ENCODE measurements at places on chromosomes 12 and 14.

GRCh38 chr12:53735-54730 lies 12.5 kb upstream of the IQSEC3 start:
- DNase-seq: no peak

DNA sequence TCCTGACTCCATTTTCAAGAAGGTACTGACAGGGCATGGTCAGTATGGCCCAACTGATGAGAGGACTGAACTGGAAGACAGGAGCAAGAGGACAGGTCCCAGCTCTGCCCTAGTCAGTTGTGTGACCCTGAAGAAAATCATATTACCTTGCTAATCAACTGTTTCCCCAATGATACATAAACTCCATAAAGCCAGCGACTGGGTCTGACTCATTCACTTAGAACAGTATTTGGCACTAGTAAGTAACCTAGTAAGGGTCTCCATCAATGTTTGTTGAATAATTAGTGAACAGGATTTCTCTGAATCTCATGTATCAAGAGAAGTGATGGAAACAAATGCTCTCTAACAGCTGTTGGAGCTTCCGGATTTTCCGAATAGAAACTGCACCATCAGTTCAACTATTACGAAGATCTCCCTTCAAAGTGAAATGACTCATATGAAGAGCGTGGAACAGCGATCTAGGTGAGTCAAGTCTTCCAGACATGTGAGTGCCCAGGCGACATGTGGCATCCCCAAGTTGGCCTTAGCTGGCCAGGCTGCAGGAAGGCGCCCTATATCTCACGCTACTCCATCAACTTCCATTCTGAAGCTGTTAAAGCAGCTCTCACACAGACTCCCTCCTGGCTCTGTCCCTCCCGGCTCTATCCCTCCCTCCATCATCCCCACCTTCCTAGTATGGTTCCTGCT lies 94.5 kb downstream of the TTC7B start:
- DNase-seq: no peak

DNA sequence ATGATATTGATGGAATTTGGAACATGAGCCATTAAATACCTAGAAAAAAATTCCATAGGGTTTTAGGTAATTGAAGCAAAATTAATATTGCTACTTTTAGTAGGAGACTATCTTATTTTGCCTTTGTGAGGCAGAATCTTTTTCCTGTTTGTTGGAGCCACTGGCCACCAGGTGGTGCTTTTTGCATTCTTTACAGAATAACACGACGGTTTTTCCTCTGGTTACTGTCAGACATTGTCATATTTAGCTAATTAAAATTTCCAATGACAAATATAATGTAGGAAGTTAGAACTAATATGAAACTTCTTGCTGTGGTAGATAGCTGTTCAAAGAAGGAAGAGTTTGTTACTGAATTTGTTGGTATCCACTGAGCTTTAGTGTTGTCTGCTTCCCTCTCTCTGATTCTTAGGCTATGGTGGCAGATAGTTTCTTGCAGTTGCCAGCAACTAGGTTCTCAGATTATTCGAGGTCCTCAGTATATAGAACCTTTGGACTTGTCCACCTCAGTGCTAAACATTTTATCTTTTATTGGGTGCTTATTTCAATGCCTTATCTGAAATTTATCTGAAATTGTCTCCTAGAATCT lies 25.7 kb downstream of the RAB21 start:
- peak; percentile 2 for DNase-seq

GRCh38 chr14:105146976-105147635 lies 21.5 kb downstream of the JAG2 start:
- DNase-seq: no peak

- DNase-seq: no peak
Observed at GRCh38 chr12:103832048-103832997, 8.7 kb downstream of the NT5DC3 start.

DNA sequence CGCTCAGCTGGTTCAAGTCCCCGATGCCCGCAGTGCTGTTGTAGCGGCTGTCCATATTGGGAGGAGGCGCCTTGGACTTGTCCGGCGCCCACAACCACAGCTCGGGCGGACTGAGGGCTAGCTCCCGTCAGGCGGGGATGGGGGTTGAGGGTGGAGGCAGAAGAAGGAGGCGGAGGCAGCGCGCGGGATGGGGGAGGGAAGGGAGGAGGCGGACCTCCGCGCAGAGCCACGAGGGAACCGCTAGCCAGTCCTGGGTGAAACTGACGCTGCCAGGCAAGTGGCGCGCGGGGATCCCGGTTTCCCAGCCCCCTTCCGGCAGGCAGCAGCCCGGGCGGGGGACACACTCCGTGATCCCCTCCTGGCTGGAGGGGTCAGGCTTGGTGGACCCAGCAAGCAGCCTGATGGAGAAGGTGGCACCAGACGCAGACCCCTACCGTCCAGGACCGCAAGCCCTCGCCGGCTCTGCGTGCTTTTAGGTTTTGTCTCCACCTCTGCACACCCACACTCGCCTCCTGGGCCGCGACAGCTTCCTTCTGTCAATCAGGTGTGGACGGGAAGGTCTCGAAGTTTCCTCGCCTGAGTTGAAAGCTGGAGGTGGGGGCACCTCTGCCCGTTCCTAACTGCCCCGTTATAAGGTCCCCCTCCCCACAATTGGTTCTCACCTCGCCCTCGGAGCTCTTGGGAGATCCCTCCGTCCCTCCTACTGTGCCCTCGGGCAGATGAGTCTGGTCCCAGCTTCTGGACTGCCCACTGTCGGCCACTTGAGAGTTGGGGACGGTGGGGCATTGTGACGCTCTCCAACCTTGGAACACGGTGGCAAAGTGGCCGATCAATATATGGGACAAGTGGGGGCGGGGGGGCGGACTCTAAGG lies at the start of gene CPNE8:
Gene CPNE8 (minus strand): TSS at position 112 of the 872 bp plus-strand sequence. CDS start 57 bp downstream, at position 55.
- peak; percentile 16 for DNase-seq

GRCh38 chr12:68915055-68915454 lies 17.9 kb downstream of the CPM start:
- DNase-seq: no peak

DNA sequence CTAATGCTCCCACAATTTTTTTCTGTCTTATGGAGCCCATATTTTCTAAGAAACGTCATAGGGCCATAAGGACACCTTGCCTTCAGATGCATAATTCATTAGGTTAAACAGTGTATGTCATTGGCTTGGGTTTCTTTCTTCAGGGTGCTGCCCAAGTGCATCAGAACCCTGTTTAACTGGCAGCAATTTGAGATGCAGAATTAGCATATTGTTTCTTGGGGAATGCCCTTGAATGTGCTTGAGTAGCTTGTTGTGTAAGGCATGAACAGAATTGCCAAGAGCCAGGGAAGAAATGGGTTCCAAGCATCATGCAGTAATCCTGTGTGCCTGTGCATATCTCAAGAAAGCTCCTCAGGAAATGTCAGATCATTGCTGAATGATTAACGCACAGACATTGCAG lies 277.2 kb downstream of the SYT1 start:
- no peak for DNase-seq

GRCh38 chr14:22767323-22767589 lies 768 bp downstream of the OXA1L start:
- DNase-seq: no peak

DNA sequence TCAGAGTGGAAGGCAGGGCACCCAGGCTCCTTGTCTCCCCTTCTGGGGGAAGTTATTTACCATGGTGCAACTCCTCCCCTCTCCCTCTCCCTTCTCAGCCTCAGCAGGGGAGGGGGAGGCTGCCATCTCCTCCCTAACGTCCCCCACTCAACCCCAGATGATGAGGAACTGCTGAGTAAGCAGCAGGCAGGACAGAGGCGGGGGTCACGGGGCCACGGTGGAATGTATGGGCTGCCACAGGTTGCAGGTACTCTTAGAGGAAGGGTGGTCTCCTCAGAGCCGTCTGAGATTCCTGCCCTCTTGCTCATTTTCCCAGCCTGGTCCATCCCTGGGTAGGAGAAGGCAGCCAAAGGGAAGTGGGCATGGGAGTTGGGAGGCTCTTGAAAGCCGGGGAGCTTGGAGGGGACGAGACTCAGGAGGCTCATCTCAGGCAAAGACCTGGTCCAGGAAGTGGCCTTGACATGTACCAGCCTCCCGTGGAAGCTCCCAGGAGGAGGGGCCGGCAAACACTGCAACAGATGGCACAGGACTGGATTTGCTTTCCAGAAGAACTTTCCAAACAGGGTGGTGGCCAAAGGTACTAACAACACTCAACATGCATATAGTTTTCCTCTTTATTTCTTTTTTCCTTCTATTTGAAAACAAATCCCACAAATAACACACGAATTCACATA lies 19.0 kb downstream of the RIN3 start:
- no peak for DNase-seq

DNA sequence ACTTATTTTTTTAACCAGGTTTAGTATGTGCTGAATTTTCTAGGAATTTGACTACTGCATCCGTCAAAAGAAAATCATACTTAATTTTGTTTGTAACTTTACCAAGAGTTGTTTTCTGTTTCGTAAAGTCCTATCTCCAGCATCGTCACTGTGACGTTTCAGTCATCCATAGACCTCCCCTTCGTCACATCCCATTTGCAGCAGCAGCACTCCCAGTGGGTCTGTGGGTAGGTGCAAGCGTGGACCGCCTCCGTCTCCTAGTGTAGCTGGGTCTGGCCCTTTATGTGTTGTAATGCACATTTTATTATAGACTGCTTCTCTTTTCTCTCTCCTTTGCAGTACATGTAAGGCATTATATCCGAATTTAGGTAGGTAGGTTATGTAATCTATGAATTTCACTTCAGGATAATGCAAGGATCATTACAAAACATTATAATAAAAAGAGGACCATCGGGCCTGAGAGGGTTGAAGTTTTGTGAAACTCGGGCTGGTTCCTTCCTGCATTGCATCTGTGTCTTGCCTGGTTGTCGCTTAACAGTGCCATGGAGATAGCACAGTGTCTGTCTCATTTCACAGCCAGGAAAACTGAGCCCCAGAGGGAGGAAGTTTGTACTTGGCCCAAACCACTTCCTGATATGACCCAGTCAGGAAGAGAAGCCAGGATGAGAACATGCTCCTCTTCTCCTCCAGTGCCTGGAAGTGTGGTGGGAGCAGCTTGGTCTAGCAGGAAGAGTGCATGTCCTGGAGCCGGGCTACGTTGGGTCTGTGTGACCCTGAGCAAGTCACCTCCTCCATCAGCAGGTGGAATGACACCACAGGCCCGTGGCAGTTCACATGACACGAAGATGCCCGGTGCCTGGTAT lies 41.3 kb downstream of the EVL start:
- no peak for DNase-seq

DNA sequence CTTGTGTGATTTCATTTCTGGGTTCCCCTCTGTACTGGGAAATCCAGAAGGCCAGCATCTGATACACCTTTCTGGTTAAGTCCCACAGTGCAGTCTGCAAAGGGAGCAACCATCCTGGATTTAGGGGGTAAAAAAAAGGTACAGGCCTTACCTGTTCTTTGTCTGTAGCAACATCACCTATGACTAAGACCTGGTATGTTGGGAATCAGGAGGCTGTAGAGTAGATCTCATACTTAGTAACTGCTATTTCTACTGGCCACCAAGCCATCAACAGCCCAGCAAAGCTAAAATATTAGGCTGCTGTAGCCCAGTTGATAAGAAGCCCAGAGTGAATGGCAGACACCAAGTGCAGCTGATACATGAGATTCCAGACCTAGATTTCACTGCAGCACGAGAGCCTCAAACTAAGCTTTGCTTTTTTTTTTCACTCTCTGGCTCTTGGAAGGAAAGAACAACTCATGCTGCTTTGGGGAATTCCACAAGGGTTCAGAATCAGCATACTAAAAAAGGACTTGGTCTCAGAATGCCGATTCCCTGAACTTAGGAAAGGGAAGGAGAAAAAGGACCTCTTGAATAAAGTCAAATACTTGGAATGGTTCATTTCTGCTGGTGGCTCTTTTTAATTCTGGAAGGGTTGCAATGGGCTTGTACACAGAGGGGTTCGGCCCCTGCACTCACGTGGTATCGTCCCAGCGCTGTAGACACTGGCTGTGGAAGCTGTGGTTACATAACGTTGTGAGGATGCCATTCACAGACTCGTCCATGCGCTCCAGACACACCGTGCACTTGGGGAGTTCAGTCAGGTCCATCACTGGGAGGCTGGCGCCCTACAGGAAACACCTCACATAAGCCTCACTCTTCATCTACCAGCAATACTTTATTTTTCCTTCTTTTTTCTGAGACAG lies 20.5 kb downstream of the BRAP start:
- no peak for DNase-seq

DNA sequence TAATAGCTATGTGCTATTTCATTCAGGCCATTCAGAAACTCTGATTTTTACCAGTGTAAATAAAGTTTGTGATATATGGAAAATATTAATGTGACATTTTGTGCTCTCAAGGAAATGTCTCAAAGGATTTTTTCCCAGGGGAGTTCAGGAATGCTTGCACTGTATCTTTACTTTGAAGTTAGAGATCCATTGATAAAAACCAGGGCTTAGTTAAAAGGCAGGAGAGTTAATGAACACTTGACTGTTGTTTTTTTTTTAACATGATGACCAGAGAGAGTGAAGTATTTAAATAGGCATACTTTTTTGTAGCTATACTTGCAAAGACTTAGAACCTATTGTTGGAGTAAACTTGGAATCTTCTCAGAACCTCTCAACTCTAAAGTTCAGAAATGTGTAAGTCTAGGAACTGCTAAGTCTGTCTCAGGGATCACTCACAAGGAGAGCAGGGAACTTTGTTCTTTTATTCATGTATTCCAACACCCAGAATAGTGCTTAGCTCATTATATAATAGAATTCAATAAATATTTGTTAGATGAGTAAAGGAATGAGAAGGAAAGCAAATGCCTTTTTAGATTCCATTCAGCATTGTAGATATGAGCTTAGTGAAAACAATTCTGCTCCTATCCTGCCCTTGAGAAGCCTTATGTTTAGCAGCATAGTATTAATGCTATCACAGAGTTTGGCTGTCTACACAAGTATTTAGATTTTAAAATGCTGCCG lies 117.5 kb downstream of the DAAM1 start:
- DNase-seq: no peak

DNA sequence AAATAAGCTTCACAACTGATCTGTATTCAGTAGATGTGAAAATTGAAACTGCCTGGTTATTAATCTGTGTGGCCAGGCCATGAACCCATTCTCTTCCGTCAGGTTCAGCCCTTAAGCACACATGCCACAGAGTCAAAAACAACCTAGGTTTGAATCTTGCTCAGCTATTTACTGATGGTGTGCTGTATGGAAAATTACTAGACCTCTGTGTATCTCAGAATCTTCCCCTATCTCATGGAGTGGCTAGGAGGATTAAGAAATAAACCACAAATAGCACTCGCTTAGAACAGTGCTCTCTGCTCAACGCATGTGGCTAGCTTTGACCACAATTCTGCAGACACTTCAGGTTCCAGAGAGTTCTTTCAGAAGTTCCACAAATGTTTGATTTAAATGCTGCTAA lies 240.7 kb upstream of the PLEKHG7 start:
- DNase-seq: no peak
